Astrocyte of the hippocampus (primary cell): ENCODE measurements at places on chromosomes 13 and 19.

DNA sequence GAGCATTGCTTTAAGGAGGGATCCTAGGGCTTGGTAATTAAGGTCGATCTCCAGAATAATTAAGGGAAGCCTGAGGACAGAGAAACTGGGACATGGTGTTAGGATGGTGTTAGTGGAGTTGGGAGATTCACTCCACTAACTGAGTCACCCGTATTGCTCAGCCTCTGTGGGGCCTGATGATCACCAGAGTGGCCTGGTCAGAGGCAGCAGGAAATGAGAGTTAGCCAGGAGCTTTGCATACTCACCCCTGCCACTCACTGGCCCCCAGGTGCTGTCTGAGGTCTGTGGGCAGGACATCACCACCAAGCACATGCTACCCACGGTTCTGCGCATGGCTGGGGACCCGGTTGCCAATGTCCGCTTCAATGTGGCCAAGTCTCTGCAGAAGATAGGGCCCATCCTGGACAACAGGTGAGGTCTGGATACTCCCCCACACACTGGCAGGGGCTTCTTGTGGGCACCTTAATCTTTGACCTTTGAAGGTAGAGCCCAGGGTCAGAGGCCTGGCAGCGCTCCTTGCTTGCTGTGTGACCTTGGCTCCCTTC, 32.1 kb downstream of the PPP2R1A start:
- DNase-seq: no peak

DNA sequence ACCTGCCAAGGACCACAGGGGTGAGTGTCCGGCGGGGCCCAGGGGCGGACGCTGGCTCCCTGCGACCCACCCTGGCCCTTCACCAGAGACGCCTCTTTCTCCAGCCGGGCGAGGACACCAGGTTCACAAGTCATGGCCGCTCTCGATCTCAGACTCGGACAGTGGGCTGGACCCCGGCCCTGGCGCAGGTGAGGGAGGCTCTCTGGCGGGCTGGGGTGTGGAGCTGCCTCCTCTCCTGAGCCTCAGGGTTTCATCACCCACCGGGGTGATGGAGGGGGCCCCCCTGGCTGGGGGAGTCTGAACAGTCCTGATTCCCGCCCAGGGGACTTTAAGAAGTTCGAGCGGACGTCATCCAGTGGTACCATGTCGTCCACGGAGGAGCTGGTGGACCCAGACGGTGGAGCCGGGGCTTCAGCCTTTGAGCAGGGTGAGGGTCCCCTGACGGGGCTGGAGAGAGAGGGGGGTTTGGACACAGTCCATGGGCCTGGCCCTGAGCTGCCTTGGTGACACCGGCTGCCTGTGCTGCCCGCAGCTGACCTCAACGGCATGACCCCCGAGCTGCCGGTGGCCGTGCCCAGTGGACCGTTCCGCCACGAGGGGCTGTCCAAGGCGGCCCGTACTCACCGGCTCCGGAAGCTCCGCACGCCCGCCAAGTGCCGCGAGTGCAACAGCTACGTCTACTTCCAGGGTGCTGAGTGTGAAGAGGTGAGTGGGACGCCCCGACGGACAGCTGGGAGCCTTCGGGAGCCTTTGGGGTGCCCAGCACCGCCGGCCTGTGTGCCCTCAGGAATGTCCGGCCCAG, 13.6 kb downstream of the ARHGAP45 start:
- DNase-seq: no peak

DNA sequence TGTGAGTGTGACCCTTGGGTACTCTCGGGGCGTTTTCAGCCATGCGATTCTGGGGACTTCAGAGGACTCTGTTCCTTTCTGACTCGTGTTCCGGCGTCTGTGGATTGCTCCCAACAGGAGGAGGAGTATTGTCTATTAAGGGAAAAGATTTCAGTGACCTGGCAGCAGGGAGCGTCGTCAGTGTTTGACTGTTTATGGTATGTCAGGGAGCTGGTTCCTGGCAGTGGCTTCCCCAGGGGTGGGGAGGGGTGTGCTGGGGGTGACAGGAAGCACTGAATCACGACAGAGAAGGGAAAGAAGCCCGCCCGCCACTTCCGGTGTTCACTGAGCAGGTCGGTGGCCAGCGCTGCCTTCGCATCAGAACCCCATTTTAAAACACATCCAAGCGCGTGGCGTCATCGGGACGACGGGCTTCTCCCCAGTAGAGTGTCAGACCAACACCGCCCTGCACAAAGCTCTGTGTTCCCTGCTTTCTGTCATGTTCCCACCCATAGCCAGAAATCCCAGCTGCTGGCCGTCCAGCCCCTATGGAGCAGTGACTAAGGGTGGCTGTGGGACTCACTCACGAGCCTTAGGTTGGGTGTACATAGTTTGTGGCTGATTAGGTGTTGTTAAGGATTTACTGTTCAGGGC, 33.8 kb downstream of the COL4A2 start:
- peak; percentile 79 for DNase-seq

- DNase-seq: no peak
These were observed 15.9 kb upstream of the PAK4 start for GRCh38 chr19:39109641-39110040.

- peak; percentile 44 for DNase-seq
These were observed 239.2 kb upstream of the SLITRK1 start for GRCh38 chr13:84121456-84121855.
